ENCODE measurements at places on chromosomes 6 and 20. TPM values are rescaled to one million over a fixed set of nuclear protein-coding genes. Genes with fewer than 3 reads are reported as not detected.

Gene ARID1B
- total RNA-seq: 79.4 TPM

Gene RUNX2
- 0.69 TPM for total RNA-seq

Gene TRERF1
- total RNA-seq: 10.2 TPM

DNA sequence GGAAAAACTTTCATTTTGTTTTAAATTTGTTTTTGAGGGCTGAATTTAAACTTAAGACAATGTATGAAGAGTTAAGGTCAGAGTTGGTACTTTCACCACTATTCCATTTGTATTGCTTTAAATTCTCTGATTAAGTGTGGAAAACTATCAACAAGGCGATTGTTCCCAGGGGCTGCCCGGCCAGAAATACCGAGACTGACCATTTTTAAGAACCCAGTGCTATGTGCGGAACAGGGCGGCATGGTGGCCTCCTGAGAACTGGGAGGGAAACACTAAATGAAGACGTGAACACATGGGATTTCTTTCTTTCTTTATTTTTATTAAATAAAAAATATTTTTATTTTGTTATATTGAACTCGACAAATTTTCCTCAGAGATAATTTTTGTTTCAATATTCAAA is 221.2 kb upstream of the QKI start:
- DNase-seq: no peak

- no peak for DNase-seq
Observed at GRCh38 chr20:24842918-24843715, 106.0 kb upstream of the CST7 start.

DNA sequence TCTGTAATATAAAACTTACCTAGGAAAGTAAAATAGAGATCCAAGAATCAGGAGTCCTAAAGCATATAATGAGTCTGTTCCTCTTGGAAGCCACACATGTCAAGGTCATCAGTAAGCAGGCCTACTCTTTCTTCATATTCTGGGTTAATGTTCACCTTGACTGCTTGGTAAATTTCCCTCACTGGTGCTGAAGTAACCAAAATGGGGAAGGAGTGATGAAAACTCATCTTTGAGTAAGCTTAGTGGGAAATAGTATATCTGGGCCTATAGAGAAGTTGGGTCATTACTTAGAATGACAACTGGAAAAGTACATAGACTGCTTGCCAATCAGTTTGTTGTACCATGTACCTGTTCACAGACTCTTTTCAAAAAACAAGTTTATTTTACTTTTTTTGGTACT is 6.6 kb downstream of the TSPYL4 start:
- no peak for DNase-seq

DNA sequence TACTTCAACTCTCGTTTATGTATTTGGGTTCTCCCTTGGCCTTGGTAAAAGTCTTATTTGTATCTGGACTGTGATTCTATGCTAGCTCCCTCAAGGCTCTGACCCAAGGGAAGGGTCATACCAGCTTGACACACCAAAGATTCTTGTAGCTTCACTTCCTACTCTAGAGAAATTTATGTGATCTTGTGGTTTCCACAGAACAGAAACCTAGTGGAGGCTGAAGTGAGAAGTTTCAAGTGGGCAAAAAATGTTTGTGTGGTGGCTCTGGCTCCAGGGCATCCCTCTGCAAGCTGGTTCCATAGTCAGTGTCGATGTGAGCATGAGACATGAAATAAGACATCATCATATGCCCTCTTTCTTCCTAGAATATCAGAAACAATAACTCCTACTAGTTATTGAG is 48.1 kb upstream of the TNFRSF21 start:
- no peak for DNase-seq

- DNase-seq: no peak
Observed at GRCh38 chr20:5268449-5268848, 48.3 kb downstream of the PROKR2 start.

DNA sequence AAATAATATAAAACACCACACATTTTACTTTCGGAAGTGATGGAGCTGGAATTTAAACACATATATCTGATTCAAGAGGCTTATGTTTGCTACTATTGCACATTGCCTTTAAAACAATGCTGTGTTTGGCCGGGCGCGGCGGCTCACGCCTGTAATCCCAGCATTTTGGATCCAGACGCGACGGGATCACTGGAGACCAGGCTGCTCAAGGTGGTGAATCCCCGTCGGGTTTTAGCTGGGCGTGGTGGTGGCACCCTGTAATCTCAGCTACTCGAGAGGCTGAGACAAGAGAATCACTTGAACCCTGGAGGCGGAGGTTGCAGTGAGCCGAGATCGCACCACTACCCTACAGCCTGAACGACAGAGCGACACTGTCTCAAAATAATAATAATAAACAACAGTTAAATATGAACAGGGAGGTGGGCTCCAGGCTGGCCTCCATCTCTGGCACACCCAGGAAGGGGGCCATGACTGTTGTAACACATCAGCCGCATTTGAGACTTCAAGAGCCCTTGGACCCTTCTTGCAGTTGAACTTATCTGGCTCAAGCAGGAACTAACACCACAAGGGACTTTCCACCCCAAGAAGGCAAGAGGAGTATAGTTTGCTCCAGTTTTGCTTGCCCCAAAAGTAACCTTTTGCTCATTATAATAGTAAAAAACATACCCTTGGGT is 127.1 kb upstream of the ZNF184 start:
- DNase-seq: no peak

DNA sequence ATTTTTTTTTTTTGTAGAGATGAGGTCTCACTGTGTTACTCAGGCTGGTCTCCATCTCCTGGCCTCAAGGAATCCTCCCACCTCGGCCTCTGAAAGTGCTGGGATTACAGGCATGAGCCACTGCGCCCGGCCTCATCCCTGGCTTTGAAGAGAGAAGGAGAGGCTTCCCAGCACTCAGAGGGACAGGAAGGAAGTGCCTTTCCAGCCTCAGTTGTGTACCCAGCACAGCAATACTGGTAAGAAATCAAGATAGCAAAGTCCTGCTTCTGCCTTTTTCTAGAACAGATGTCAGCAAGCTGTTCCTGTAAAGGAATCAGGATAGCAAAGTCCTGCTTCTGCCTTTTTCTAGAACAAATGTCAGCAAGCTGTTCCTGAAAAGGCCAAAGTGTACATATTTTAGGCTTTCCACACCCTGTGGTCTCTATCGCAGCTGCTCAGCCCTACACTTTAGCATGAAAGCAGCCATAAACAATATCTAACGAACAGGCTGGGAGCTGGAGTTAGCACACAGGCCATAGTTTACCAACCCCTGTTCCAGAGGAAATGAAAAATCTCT is 6.3 kb upstream of the PLTP start:
- no peak for DNase-seq

DNA sequence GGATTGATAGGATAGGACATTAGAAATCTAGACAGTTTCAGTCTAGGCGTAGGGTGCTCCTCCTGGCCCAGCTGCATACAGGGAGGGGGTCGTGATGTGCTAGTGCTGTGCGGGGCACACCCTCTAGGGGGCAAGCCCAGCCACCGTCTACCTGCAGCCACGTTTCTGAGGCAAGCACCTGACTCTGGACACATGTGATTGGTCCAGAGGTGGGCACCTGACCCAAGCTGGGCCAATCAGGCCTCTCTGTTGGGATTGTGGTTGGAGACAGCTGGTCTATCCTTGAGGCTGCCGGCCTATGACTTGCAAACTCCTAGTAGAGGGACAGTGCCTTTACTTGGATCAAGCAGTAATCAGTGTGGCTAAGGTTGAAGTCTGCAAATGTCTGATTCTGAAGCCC is 317.1 kb downstream of the BMP7 start:
- no peak for DNase-seq
